ENCODE measurements at places on chromosomes 5 and 9. TPM values are rescaled to one million over a fixed set of nuclear protein-coding genes. Genes with fewer than 3 reads are reported as not detected.

DNA sequence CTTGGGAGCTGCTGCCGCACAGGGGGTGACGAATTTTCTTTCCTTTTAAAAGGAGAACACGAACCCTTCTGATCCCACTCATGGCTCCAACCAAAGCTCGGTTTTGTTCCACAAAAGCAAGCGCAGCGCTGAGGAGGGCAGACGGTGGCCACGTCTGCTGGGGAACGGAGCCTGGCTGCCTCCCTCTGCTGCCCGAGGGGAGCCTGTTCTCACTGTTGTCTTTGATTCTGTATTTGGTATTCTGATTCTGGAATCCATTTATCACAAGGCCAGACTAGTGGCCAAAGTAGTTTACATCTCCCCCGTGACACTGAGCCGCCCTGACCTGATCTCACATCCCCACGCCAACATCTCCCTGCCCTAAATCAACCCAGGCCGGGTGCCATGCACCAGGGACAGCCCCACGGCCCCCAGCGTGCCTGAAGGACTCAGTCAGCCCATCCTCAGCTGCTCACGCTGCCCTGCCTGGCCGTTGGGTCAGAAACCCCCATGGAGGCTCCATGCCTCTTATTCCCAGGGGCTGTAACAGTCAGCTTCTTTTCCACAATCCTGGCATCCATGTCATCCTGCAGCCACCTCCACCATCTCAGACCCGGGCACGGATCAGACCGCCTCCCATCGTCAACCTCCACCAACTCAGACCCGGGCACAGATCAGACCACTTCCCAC lies 6.7 kb upstream of the NSMF start:
- no peak for DNase-seq
- H3K36me3 ChIP-seq = no peaks in the 10 kb centered on the region
- no peaks in the 10 kb centered on the region for H3K4me1 ChIP-seq
- no peak overlapping the region for H3K27ac ChIP-seq
- no peak overlapping the region for H3K4me3 ChIP-seq

Gene RNF180
- 17.8 TPM for total RNA-seq

Gene ZNF346
- total RNA-seq = 8.5 TPM

- no peak overlapping the region for H3K4me3 ChIP-seq
- H3K27me3 ChIP-seq = no peaks in the 10 kb centered on the region
- no peak for DNase-seq
- H3K4me1 ChIP-seq = no peaks in the 10 kb centered on the region
Observed at GRCh38 chr5:180599590-180599914, 8.3 kb upstream of the SCGB3A1 start.

Gene ADAMTS2
- total RNA-seq = 13.6 TPM

GRCh38 chr9:86679909-86680308 lies 267.4 kb downstream of the GAS1 start:
- no peaks in the 10 kb centered on the region for H3K36me3 ChIP-seq
- no peaks in the 10 kb centered on the region for H3K4me1 ChIP-seq
- DNase-seq = no peak
- H3K27me3 ChIP-seq = no peaks in the 10 kb centered on the region

Gene SLC36A2
- total RNA-seq = not detected

DNA sequence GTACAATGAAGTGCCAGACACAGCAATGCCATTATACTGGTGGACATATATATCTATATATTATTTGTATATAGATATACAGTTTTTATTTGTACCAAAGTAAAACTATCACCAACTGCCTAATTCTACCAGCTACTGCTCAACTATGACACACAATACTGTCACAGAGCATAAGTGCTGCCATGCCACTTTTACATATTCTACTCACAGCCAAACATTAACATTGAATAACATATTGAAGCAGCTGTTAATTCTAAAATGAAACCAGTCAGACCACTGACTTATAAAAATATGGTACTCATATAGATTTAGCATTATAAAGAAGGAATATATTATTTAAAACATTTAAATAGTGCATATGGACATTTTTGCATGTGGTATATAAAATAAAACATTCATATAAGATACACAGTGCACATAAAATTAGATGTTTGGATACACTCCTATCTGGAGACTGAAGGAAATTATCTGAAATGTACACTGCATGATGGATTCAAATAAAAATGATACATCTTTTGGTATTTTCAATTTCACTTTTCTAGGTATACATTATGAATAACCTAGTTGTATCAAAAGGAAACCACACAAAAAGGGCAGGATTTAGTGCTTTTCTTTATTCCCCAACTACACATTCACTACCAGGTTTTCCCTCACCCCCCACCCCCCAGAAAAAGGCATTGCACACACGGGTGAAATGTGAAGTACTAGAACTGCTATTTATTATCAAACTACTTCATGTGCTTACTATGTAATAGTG lies 48.9 kb downstream of the PKD2L2 start:
- no peak overlapping the region for H3K4me3 ChIP-seq
- no peak overlapping the region for H3K27ac ChIP-seq
- H3K36me3 ChIP-seq = peaks cover 61% of the 10 kb centered on the region
- H3K27me3 ChIP-seq = no peaks in the 10 kb centered on the region
- H3K4me1 ChIP-seq = no peaks in the 10 kb centered on the region
- DNase-seq = no peak

DNA sequence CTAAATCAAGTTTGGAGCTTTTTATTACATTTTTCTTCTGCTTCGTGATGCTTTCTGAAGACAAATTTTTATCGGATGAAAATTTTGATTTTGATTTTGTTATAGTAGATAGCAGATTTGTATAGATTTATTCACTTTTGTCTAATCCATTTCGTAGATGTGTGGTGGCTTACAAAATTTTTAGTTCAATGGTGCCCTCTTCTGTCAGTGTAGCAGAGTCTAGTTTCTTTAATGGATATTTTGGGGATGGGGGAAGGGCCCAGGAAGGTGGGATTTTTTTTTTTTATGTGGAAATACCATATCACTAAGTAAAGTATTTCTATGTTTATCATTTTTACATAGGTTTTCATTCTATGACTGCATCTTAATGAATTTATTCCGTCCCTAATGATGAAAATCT lies 259.9 kb upstream of the TARS1 start:
- no peak overlapping the region for H3K4me3 ChIP-seq
- no peak overlapping the region for H3K27ac ChIP-seq
- H3K36me3 ChIP-seq = no peaks in the 10 kb centered on the region
- DNase-seq = no peak

GRCh38 chr5:160353379-160353778 lies 17.0 kb downstream of the C1QTNF2 start:
- H3K27me3 ChIP-seq = no peaks in the 10 kb centered on the region
- peaks cover 21% of the 10 kb centered on the region for H3K4me1 ChIP-seq
- DNase-seq = no peak
- no peak overlapping the region for H3K27ac ChIP-seq
- no peaks in the 10 kb centered on the region for H3K36me3 ChIP-seq
- no peak overlapping the region for H3K4me3 ChIP-seq

- H3K4me3 ChIP-seq = no peak overlapping the region
- no peaks in the 10 kb centered on the region for H3K4me1 ChIP-seq
- H3K36me3 ChIP-seq = no peaks in the 10 kb centered on the region
- DNase-seq = no peak
- no peak overlapping the region for H3K27ac ChIP-seq
Observed at GRCh38 chr5:107979900-107980299, 309.2 kb upstream of the EFNA5 start.

GRCh38 chr5:180205916-180206315 lies 3.1 kb downstream of the RASGEF1C start:
- no peak overlapping the region for H3K4me3 ChIP-seq
- no peak overlapping the region for H3K27ac ChIP-seq
- no peaks in the 10 kb centered on the region for H3K27me3 ChIP-seq
- no peaks in the 10 kb centered on the region for H3K4me1 ChIP-seq
- H3K36me3 ChIP-seq = no peaks in the 10 kb centered on the region

GRCh38 chr9:134935701-134936345 lies 18.1 kb upstream of the FCN1 start:
- no peaks in the 10 kb centered on the region for H3K27me3 ChIP-seq
- H3K4me1 ChIP-seq = no peaks in the 10 kb centered on the region
- no peaks in the 10 kb centered on the region for H3K36me3 ChIP-seq
